ENCODE measurements at places on chromosomes 11 and 22.

DNA sequence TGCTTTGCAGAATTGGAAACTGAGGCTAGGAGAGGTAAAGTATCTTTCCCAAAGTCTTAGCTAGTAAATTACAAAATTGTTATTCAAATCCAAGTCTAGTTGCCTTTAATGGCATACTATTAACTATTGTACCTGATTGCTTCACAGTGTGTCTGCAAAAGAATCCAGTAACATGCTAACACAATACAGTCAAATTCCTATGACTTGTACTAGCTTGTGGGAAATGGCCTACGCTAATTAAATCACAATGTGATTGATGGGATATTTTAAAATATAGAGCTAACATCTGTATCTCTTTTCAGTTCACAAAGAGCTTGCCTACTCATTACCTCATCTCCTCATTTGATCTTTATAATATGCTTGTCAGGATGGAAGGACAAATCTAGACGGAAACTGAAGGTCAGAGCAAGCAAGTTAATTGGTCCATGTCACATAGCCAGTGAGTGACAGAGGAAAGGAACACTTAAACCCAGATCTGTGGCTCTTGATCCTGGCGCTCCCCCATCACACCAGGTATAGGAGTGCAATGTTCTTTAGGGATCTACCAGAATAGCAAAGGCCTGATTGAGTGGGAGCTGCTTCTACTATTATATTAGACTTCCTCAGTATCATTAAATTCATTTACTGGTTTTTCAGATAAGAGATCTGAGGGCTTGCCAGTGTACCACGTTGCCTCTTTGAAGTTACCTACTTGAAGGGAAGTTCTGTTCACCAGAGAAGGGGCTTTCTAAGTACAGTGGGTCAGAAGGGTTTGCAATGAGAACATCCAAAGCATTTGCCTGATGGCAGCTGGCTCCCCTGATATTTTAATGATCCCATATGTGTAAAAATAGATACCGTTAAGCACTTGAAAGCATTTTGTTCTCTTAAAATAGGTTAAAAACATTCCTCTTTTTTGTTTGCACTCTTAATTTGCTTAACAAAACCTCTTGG is 213.6 kb upstream of the SESN3 start:
- peak; percentile 37 for DNase-seq

DNA sequence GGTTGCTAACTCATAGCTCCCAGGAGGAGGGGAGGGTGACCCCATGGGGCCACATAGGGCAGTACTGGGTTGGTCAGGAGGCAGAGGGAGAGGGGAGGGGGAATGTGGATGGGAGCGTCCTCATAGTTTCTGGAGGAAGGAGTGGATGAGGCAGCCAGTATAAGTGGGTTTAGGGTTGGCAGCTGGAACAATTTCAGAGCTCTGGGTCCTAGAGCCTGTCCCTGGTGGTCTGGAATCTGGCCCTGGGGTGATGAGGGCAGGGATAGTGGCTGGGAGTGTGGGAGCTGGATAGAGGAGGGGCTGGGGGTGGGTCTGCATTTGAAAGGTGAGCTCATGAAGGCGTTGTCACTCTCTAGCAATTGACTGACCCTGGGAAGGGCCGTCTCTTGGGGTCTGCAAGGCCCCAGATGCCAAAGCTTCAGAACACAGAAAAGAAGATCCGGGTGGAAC is 5.3 kb upstream of the MRGPRG start:
- no peak for DNase-seq

- no peak for DNase-seq
Observed at GRCh38 chr11:117830674-117831351, 6.3 kb upstream of the FXYD2 start.

DNA sequence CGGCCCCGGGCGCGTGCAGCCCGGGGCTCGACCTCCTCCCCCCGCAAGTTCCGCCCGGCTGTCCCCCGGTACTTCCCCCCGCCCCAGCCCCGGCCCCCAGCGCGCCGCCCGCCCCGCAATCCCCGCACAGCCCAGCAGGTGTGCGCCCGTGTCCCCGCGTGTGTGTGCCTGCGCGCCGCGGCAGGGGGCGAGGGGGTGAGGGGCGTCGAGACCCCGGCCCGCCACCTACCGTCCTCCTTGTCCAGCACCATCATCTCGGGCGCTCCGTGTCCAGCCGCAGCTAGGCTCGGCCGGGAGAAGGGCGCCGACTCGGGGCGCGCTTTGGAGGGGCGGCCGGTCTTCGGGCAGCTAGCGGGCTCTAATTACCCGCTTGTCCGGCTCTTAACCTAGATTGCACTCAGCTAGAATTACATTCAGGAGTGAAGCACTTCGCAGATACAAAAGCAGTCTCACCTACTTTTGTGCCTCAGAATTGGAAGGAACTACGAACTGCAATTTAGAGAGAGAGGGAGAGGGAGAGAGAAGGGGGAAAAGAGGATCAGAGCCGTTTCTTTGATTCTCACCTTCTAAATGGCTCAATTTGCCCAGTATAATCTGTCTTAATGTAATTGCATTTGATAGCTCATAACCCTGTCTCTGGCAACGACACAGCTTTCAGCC is 439 bp downstream of the LMO1 start:
- no peak for DNase-seq

- DNase-seq: no peak
Observed at GRCh38 chr11:1129143-1129610, 28.6 kb upstream of the MUC5AC start.

GRCh38 chr11:2716376-2717095 is 16.7 kb upstream of the KCNQ1OT1 start:
- DNase-seq: no peak
